CD8-positive, alpha-beta memory T cell (primary cell): ENCODE measurements at places on chromosomes 1 and 21.
A peak's percentile ranks its signal among the peaks of the same experiment; 100 is the strongest.

- no peak for DNase-seq
These were observed 2.5 kb downstream of the LBR start for GRCh38 chr1:225425201-225425786.

DNA sequence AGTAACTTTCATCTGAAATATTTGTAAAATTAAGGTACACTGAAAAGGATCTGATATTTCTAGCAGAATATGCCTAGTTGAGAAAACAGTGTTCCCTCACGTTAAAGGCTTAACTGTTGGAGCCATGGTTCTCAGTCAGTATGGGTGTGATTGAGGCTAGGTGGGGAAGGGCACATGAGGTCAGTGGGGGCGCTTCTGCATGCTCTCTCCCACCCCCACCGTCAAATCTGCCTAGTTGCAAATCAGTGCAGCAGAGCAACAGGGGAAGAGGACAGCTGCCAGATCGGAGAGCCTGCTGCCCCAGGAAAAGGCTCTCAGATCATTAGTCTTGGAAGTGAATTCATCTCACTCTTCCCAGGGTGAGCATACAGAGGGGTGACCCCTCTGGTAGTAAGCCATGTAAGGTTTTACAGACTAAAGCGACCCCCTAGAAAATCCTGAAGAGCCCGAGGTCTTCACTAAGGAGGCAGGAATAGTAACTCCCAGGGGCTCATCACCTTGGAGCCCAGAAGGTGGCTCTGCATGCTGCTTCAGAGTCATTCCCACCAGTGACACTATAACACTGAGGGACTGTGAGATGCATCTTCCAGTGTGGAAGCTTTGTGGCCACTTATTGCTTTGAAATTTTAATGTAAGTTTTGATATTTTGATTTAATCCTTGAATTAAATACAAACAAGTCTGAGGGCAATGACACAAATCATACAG lies 83.1 kb upstream of the BARHL2 start:
- no peak for DNase-seq

- no peak for DNase-seq
These were observed 47.7 kb downstream of the POU2F1 start for GRCh38 chr1:167268347-167268787.

GRCh38 chr1:206503591-206504362 lies 3.6 kb upstream of the RASSF5 start:
- no peak for DNase-seq

DNA sequence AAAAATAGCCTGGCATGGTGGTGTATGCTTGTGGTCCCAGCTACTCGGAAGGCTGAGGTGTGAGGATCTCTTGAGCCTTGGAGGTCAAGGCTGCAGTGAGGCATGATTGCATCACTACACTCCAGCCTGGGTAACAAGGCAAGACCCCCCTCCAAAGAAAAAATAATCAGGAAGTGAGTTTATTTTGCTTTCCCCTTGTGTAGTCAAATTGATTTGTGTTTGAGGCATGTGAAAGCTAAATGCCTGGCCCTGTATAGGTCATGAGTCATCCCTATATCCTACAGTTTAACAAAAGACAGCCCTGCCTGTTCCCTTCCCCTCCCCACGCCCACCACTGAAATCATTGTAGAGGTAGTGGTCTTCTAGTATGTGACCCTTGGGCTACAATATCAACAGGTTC lies 241.4 kb upstream of the JUN start:
- no peak for DNase-seq

GRCh38 chr1:55203064-55203463 lies 12.1 kb downstream of the USP24 start:
- no peak for DNase-seq

- DNase-seq = peak; percentile 1
These were observed 9.1 kb downstream of the NHLH1 start for GRCh38 chr1:160375788-160376524.

GRCh38 chr1:13832536-13832935 lies 132.5 kb downstream of the PRDM2 start:
- DNase-seq = no peak

GRCh38 chr1:184608581-184608980 lies 146.1 kb downstream of the EDEM3 start:
- no peak for DNase-seq
